ENCODE measurements at places on chromosomes 3 and 15. TPM values are rescaled to one million over a fixed set of nuclear protein-coding genes. Genes with fewer than 3 reads are reported as not detected.

- peak; percentile 42 for DNase-seq
Observed at GRCh38 chr3:154310840-154311239, 13.4 kb downstream of the DHX36 start.

GRCh38 chr3:8460815-8461456 lies 40.7 kb upstream of the LMCD1 start:
- DNase-seq = no peak

TM2D3 gene
- total RNA-seq = 48.4 TPM

- DNase-seq = no peak
Observed at GRCh38 chr3:58084166-58084565, 75.9 kb downstream of the FLNB start.

DNA sequence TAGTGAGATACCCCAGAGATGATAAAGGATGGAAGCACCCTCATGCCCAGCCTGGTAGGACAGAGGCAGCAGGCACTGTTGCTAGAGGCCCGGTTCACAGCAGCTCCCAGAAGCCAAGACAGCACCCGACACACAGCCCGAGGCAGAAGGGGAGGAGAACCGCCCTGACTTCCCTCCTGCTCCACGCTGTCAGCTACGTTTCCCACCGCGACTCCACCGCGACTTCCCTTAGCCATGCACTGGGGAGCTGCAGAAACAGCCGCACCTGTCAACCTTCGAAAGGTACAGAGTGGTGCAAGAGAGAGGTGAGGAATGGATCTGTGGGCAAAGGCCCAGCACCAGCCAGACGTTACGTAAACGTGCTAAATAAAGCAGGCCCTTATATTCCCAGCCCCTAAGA lies 529.2 kb downstream of the GABRG3 start:
- DNase-seq = no peak

DNA sequence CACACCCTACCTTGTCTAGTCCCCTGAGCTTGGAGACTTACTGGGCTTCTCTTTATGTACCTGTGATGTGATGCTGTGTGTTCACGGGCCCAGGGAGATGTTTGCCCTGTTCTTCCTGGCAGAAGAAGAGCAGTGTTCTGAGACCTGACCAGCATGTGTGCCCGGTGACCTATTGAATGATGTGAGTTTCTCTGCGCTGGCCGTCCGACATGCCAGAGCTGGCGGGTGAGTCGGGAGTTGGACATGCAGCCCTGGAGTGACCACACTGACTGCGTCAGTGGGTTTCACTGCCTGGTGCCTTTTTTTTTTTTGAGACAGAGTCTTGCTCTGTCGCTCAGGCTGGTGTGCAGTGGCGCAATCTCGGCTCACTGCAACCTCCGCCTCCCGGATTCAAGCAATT lies 42.3 kb downstream of the CGNL1 start:
- no peak for DNase-seq

DNA sequence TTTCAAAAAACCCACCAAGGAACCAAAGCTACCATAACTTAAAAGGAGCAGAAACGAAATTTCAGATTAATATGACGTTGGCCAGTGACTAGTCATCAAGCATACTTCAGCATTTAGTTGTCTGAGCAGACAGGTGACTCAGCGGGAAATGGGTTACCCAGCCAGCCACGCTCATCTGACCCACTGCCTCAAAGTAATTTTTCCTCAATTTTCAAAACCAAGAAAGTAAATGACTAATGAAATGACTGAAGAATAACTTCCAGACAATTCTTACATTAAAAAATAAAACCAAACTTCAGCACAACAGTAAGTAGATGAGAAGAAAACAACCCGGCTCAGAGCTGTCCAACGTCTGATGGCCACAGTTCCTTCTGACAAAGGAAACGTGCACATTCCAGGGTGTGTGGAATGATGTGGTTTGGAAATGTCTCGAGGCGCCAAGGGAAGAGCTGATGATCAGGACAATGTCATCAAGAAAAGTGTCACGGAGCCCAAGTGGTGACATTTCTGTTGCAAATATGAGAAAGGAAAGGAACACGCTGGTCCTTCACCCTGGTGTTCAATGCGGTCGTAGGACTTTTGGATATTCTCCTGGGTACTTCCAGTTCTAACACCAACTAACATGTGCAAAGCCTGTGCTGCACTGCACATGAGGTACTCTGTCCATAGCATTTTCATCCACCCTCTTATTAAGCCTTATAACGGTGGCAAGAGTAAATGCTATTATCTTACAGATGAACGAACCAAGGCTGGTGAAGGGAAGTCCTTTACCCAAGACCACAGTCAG lies 79.1 kb downstream of the FOXP1 start:
- DNase-seq = peak; percentile 60

GRCh38 chr3:123757281-123757940 lies 126.7 kb downstream of the MYLK start:
- peak; percentile 82 for DNase-seq

- DNase-seq = no peak
Observed at GRCh38 chr3:13112521-13113345, 39.5 kb upstream of the IQSEC1 start.

Measured in fibroblast of villous mesenchyme (primary cell).